Activated T-cell treated with anti-CD3 and anti-CD28 coated beads, Interleukin-2, amount 50 U/mL, for 72 hours (primary cell): ENCODE measurements at places on chromosomes 3 and 15. TPM values are rescaled to one million over a fixed set of nuclear protein-coding genes. Genes with fewer than 3 reads are reported as not detected.

GRCh38 chr3:98136631-98137030, 6.1 kb downstream of the OR5H1 start:
- H3K27ac ChIP-seq = no peak overlapping the region
- no peak overlapping the region for H3K4me3 ChIP-seq
- no peaks in the 10 kb centered on the region for H3K27me3 ChIP-seq
- no peaks in the 10 kb centered on the region for H3K36me3 ChIP-seq
- H3K4me1 ChIP-seq = no peaks in the 10 kb centered on the region
- DNase-seq = no peak

DNA sequence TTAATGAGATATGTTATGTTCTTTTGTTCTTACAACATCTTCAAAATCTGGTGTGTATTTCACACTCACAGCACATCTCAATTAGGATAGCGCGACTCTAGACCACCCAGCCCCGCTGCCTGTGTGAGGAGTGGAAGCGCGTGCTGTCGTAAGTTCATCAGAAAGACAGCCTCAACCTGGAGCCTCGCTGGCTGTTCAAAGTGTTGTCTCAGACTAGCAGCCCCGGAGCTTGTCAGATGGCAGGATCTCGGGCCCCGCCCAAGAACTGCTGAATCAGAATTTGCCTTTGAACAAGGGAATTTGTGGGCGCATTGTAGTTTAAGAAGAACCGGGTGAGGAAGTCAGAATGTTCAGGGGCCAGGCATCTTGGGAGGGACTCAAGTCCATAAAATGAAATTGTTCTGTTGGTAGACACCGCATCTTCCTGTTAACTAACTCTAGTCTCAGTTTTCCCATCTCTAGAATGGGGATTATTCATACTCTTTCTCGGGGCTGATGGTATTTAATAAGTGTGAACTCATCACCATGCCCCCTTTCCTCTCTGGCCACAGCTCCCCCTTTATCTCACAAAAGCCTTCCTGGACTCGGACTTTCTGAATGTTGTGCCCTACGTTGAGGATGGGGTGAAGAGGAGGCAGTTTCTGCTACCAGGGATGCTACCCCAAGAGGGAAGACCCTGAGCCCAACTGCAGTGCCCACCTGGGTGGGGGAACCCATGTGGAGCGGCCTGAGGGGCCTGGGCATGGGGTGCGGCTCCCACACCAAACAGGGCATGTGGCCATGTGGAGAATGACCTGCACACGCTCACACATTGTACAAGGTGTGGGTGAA, 40.4 kb downstream of the BHLHE40 start:
- peak; percentile 78 for DNase-seq
- peak overlapping the region; percentile 79 for H3K27ac ChIP-seq
- peak overlapping the region; percentile 69 for H3K4me3 ChIP-seq
- no peaks in the 10 kb centered on the region for H3K36me3 ChIP-seq
- H3K4me1 ChIP-seq = peaks cover 95% of the 10 kb centered on the region

- peak overlapping the region; percentile 64 for H3K4me3 ChIP-seq
- DNase-seq = no peak
- H3K27me3 ChIP-seq = no peaks in the 10 kb centered on the region
Measured at GRCh38 chr15:30827625-30828303, 76.0 kb upstream of the FAN1 start.

Gene GP9
- not detected for total RNA-seq

GRCh38 chr15:26879706-26880105, 12.8 kb downstream of the GABRA5 start:
- no peak for DNase-seq
- no peaks in the 10 kb centered on the region for H3K36me3 ChIP-seq
- H3K4me3 ChIP-seq = no peak overlapping the region
- no peaks in the 10 kb centered on the region for H3K4me1 ChIP-seq
- no peak overlapping the region for H3K27ac ChIP-seq

DNA sequence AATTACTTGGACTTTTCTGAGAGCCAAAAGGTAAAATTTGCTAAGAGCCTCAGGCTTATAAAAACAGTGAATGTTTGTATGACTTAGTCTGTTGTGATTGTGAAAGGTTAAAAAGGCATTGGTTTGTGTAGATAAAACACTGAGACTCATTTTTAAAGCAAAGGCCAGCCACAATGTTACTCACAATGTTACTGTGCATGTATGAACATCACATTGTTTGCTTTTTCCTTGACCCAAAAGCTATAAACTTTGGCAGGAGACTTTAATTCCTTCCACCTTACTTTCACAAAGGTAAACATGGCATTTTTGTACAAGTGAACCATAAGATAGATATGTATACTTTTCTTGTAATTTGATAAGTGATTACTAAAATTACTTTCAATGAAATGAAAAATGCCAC, 70.5 kb downstream of the NPAP1 start:
- H3K4me3 ChIP-seq = no peak overlapping the region
- peaks cover 1% of the 10 kb centered on the region for H3K36me3 ChIP-seq
- H3K27ac ChIP-seq = no peak overlapping the region
- H3K4me1 ChIP-seq = no peaks in the 10 kb centered on the region

DNA sequence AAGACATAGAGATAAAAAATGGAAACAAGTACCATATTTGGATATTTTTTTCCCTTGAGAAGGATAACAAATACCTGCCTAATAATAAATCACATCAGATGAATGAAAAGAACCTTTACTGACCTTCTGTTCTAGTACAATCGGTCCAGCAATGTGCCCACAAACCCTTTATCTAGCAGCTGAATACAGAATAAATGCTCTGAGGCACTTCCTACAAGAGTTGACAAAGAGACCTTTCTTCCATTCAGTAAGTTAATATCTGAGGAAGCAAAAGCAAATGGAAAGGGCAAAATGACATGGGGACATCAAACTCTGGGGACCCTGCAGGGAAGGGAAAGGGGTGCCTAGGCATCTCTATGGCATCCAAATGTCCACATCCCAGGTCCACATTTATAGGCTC, 115.8 kb downstream of the NEK10 start:
- H3K27ac ChIP-seq = no peak overlapping the region
- H3K4me1 ChIP-seq = no peaks in the 10 kb centered on the region
- H3K27me3 ChIP-seq = peaks cover 6% of the 10 kb centered on the region
- H3K36me3 ChIP-seq = no peaks in the 10 kb centered on the region

Gene AHSG
- not detected for total RNA-seq

GRCh38 chr15:39966521-39966920, 32.6 kb downstream of the EIF2AK4 start:
- no peak overlapping the region for H3K4me3 ChIP-seq
- H3K36me3 ChIP-seq = peaks cover 21% of the 10 kb centered on the region
- peaks cover 49% of the 10 kb centered on the region for H3K4me1 ChIP-seq
- H3K27me3 ChIP-seq = no peaks in the 10 kb centered on the region
- no peak overlapping the region for H3K27ac ChIP-seq

DNA sequence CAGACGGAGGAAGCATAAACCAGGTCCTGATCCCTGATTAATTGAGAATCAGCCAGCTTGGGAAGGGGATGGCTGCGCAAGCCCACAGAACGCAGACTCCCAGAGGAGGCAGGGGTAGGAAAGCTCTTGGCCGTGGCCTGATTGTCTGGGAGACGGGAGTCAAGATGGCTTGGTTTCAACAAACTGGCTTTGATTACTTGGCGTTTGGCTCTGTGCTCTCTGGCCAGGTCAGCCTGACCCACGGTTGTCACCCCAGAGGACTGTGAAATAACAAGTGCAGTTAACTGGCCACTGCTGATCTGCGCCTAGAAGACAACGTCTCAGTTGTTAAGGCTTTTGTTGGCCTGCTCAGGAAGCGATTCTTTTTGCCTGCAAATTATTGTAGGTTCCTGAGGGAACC, 387.0 kb upstream of the PROK2 start:
- peaks cover 6% of the 10 kb centered on the region for H3K4me1 ChIP-seq
- H3K27ac ChIP-seq = no peak overlapping the region
- peaks cover 42% of the 10 kb centered on the region for H3K27me3 ChIP-seq
- no peak overlapping the region for H3K4me3 ChIP-seq

Gene IQCF5
- total RNA-seq = not detected

GRCh38 chr3:189449084-189449483, 182.1 kb upstream of the TP63 start:
- H3K27me3 ChIP-seq = no peaks in the 10 kb centered on the region
- H3K36me3 ChIP-seq = no peaks in the 10 kb centered on the region
- no peak overlapping the region for H3K4me3 ChIP-seq
- H3K4me1 ChIP-seq = no peaks in the 10 kb centered on the region
- H3K27ac ChIP-seq = no peak overlapping the region

DNA sequence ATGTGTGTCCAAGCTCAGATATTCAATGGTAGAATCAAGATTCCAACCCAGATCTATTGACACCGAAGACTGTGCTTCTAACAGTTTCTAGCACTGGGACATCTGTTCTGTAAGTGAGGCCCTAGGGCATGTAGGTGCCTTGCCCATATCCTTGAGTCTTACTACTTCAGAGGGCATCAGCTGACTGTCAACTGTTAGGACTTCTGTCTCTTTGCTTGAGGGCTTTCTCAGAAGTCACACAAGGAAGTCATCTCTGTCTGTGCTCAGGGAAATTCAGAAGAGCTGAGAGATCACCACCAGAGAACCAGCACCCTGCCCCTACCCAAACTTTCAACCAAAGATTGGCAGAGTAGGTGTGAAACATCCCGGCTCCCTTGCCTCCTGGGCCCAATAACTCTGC, 403.6 kb upstream of the PROK2 start:
- H3K4me1 ChIP-seq = peaks cover 41% of the 10 kb centered on the region
- H3K27ac ChIP-seq = no peak overlapping the region
- H3K4me3 ChIP-seq = no peak overlapping the region
- DNase-seq = no peak
- H3K27me3 ChIP-seq = peaks cover 9% of the 10 kb centered on the region

GRCh38 chr3:113263020-113263419, 51.7 kb downstream of the BOC start:
- H3K27ac ChIP-seq = no peak overlapping the region
- H3K27me3 ChIP-seq = peaks cover 3% of the 10 kb centered on the region

- no peak overlapping the region for H3K27ac ChIP-seq
- no peaks in the 10 kb centered on the region for H3K36me3 ChIP-seq
- H3K4me3 ChIP-seq = no peak overlapping the region
- H3K27me3 ChIP-seq = no peaks in the 10 kb centered on the region
- DNase-seq = no peak
Measured at GRCh38 chr3:38602576-38603250, 46.8 kb downstream of the SCN5A start.

Gene CIB1
- 136 TPM for total RNA-seq

DNA sequence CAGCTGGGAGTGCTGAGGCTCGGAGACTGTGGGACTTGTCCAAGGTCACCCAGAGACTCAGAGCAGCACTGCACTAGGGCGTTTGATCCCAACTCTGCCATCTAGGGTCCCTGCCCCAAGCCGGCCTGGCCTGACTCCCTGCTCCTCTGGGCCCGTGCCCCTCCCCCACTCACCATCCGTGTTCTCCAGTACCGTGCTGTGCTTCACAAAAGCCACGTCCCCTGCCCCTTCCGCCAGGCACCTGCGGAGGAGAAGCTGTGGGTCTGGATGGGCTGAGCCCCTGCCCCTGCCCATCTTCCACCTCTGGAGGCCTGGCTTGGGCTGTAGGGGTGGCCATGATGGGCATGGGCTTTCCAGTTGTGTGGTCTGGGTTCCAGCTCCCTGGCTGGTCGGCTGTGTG, 8.4 kb downstream of the MELTF start:
- DNase-seq = no peak
- peaks cover 11% of the 10 kb centered on the region for H3K4me1 ChIP-seq
- no peaks in the 10 kb centered on the region for H3K36me3 ChIP-seq
- no peak overlapping the region for H3K27ac ChIP-seq
- peaks cover 10% of the 10 kb centered on the region for H3K27me3 ChIP-seq

Gene SLC12A8
- 2.2 TPM for total RNA-seq

- peak; percentile 71 for DNase-seq
- H3K4me3 ChIP-seq = peak within 1 kb of the TSS; percentile 93
- H3K36me3 ChIP-seq = no peaks in the 10 kb centered on the region
Measured at GRCh38 chr3:57164657-57165573, at the start of gene IL17RD. Gene IL17RD, minus strand, starts transcription at chr3:57165353. Its CDS starts 67 bp downstream, at chr3:57165286.

Gene CAV3
- total RNA-seq = not detected

DNA sequence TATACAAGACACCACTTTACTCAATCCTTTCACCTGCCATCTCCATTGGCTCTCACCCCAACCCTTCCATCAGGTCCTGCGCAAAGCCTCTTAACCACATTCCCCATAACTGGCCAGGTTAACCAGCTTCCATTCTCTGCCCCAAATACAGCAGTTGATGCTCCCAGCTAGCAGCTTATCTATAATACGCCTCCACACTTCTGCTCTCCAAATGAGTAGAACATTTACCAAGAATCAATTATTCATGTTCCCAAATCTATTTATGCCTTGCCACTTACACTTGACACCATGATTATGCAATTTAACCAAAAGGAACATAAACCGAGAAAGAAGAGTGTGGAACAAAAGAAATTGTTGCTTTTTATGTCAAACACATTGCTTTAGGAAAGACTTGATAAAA, 103.7 kb upstream of the TPM1 start:
- peaks cover 67% of the 10 kb centered on the region for H3K27me3 ChIP-seq
- H3K4me3 ChIP-seq = no peak overlapping the region
- no peak for DNase-seq

DNA sequence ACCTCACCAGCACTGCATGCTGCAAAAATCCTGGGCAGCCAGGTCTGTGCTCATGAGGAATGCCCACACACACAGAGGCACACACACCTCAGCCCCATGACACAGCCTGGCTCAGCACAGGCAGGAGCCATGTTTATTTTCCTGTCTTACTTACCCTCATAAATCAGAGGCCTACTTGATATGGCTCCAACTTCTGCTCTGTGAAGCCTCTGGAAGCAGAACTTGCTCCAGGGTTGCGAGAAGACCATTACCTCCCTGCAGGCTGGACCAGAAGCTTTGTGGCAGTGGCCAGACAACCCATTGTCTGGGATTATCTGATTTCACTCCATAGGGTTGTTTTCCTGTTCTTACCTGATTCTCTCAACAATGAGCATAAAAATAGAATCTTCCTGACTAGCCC, 43.8 kb upstream of the CMTM8 start:
- no peak overlapping the region for H3K4me3 ChIP-seq
- H3K27me3 ChIP-seq = peaks cover 21% of the 10 kb centered on the region
- H3K36me3 ChIP-seq = no peaks in the 10 kb centered on the region
- H3K27ac ChIP-seq = no peak overlapping the region
- no peak for DNase-seq

Gene ZBTB47
- total RNA-seq = 0.69 TPM

Gene UBE2E1
- 78.4 TPM for total RNA-seq

- peaks cover 63% of the 10 kb centered on the region for H3K4me1 ChIP-seq
- no peaks in the 10 kb centered on the region for H3K36me3 ChIP-seq
Measured at GRCh38 chr15:63372018-63372705, 9.5 kb downstream of the CA12 start.

GRCh38 chr3:47825590-47825989, 22.7 kb downstream of the DHX30 start:
- H3K27me3 ChIP-seq = no peaks in the 10 kb centered on the region
- peaks cover 40% of the 10 kb centered on the region for H3K4me1 ChIP-seq
- peak overlapping the region; percentile 91 for H3K27ac ChIP-seq
- H3K36me3 ChIP-seq = peaks cover 9% of the 10 kb centered on the region

DNA sequence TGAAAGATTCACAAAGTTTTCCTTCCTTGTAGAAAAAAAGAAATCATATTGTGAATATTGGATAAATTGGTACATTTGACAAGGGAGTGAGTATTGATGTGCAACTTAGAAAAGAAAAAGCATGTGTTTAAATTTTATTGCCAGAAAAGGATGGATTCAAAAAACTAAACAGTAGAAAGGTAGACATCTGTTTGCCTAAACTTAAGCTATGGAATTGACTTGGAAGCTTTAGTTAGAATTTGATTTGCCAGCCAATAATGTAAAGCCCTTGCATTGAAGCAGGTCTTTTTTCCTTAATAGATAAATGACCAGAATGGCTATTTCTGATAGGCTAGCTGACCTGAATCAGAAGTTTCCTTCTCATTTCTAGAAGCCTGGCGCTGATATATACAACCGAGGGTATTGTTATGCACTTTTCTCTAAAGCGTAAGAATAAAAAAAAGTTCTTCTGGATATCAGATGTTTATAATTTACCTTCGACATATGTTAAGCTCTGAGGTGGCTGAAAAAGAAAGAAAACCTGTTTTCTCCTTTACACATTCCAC, 4.2 kb downstream of the RARB start:
- no peak overlapping the region for H3K4me3 ChIP-seq
- no peaks in the 10 kb centered on the region for H3K36me3 ChIP-seq
- peaks cover 51% of the 10 kb centered on the region for H3K27me3 ChIP-seq
- H3K4me1 ChIP-seq = no peaks in the 10 kb centered on the region
- no peak for DNase-seq

Gene TXNRD3
- total RNA-seq = 2.9 TPM
